ENCODE measurements at places on chromosomes 6 and 20. TPM values are rescaled to one million over a fixed set of nuclear protein-coding genes. Genes with fewer than 3 reads are reported as not detected.

DNA sequence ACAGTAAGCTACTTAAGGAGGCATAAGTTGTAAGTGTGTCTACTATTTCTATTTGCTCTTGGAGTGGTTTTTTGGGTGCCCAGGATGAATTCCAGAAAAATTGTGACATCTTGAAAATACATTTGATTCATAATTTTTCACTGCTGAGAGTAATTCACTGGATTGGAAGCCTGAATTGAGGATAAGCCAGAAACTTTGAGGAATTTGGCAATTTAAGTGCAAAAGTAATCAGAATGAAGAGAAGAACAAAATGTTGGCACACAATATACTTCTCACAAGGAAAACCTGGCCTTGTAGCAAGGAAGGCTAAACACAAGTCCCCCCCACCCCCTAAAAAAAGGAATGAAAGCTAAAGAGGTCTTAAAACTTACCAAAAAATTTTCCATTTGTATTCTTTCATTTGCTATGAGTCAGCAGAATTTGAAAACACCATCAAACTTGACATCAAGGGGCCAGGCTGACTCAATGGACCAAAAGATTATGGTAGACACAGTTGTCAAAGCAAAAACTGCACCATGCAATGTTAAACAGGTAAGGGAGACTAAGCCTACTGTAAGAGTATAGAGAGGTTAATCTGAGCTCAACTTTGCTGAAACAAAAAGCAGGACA, 840.0 kb downstream of the FRK start:
- no peak overlapping the region for H3K4me3 ChIP-seq
- no peak overlapping the region for H3K27ac ChIP-seq
- DNase-seq: no peak
- H3K36me3 ChIP-seq: no peaks in the 10 kb centered on the region
- no peaks in the 10 kb centered on the region for H3K27me3 ChIP-seq

Gene PAX1
- under 0.01 TPM for total RNA-seq

GRCh38 chr6:151488226-151488625, 5.6 kb upstream of the CCDC170 start:
- H3K27me3 ChIP-seq: no peaks in the 10 kb centered on the region
- no peak overlapping the region for H3K4me3 ChIP-seq
- no peak overlapping the region for H3K27ac ChIP-seq
- peaks cover under 1% of the 10 kb centered on the region for H3K4me1 ChIP-seq

GRCh38 chr6:6717953-6718352, 129.4 kb downstream of the LY86 start:
- H3K36me3 ChIP-seq: no peaks in the 10 kb centered on the region
- no peaks in the 10 kb centered on the region for H3K4me1 ChIP-seq

Gene SNAP25
- total RNA-seq: 19.3 TPM

DNA sequence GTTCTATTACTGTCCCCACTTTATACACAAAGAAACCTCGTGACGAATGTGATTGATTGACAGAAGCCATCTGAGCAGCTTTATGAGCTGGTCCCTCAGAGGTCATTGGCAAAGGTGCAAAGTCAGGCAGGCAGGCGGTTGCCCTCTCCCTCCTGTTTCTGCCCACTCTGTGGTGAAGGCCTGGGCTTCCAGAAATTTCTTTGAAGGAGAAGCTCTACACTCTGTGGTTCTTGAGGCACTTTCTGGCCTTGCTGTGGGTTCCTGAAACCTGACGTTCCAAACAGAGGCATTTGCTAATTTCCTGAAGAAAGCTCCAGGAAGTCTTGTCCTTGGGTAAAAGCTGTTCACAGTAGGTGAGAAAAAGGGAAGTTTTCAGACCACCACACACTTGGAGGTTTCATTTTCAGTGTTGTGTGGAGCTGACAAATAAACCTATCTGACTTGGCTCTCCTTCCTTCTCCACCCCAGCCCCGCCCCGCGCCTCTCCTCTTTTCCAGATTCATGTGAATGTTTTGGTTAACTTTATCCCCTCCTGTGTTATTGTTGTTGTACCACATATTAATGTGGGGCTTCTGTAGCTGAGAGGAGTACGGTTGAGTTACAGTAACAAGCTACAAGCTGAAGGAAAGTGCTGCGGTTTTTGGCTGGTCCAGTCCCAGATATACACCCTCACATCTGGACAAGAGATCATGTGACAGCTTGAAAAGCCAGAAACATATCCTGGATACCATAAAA, 274.1 kb downstream of the CLIC5 start:
- H3K36me3 ChIP-seq: no peaks in the 10 kb centered on the region
- H3K27ac ChIP-seq: peak overlapping the region; percentile 26
- H3K27me3 ChIP-seq: no peaks in the 10 kb centered on the region

GRCh38 chr6:36626636-36627035, 32.5 kb downstream of the SRSF3 start:
- H3K36me3 ChIP-seq: no peaks in the 10 kb centered on the region
- no peak overlapping the region for H3K27ac ChIP-seq
- H3K27me3 ChIP-seq: no peaks in the 10 kb centered on the region
- peak; percentile 14 for DNase-seq

Gene TDP2
- 67.6 TPM for total RNA-seq

Gene TRERF1
- 4.6 TPM for total RNA-seq

- H3K27me3 ChIP-seq: no peaks in the 10 kb centered on the region
- no peak overlapping the region for H3K27ac ChIP-seq
- H3K4me3 ChIP-seq: no peak overlapping the region
- H3K36me3 ChIP-seq: no peaks in the 10 kb centered on the region
- no peak for DNase-seq
Measured at GRCh38 chr20:53428996-53429395, 164.6 kb downstream of the ZNF217 start.

GRCh38 chr6:138485005-138485545, 14.2 kb downstream of the NHSL1 start:
- H3K4me3 ChIP-seq: no peak overlapping the region
- H3K4me1 ChIP-seq: peaks cover 9% of the 10 kb centered on the region
- no peak overlapping the region for H3K27ac ChIP-seq
- H3K36me3 ChIP-seq: no peaks in the 10 kb centered on the region

GRCh38 chr6:109877028-109878004, 100.8 kb upstream of the GPR6 start:
- H3K27me3 ChIP-seq: no peaks in the 10 kb centered on the region
- DNase-seq: peak; percentile 14
- H3K36me3 ChIP-seq: no peaks in the 10 kb centered on the region
- H3K4me1 ChIP-seq: no peaks in the 10 kb centered on the region

Gene BRD2
- total RNA-seq: 116 TPM

GRCh38 chr6:74967821-74968220, 238.0 kb downstream of the COL12A1 start:
- no peaks in the 10 kb centered on the region for H3K27me3 ChIP-seq
- H3K4me3 ChIP-seq: no peak overlapping the region
- peaks cover 6% of the 10 kb centered on the region for H3K4me1 ChIP-seq
- H3K36me3 ChIP-seq: no peaks in the 10 kb centered on the region

- H3K36me3 ChIP-seq: no peaks in the 10 kb centered on the region
- no peak for DNase-seq
- no peak overlapping the region for H3K4me3 ChIP-seq
- H3K27ac ChIP-seq: no peak overlapping the region
- H3K4me1 ChIP-seq: no peaks in the 10 kb centered on the region
Measured at GRCh38 chr20:13683833-13684232, 45.1 kb upstream of the TASP1 start.

DNA sequence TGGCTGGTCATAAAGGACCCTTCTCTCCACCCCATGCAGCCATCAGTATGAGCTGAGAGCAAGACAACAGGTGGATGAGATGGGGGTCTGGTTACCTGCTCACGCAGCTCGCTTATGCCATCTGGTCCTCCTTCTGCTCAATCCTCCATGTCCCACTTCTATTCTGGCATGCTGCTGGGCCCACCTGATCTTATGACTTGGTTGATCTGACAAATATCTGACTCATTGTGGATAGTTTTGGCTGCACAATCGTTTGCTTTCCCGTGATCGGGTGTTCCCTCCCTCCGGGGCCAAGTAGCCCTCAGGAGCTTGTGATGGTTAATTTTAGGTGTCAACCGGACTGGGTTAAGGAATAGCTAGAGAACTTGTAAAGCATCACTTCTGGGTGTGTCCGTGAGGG, 26.6 kb upstream of the ELMO2 start:
- no peaks in the 10 kb centered on the region for H3K27me3 ChIP-seq
- H3K4me3 ChIP-seq: no peak overlapping the region
- no peaks in the 10 kb centered on the region for H3K36me3 ChIP-seq
- no peaks in the 10 kb centered on the region for H3K4me1 ChIP-seq
- no peak overlapping the region for H3K27ac ChIP-seq
- no peak for DNase-seq

GRCh38 chr6:72826037-72826436, 204.2 kb downstream of the KCNQ5 start:
- H3K36me3 ChIP-seq: no peaks in the 10 kb centered on the region
- H3K27me3 ChIP-seq: no peaks in the 10 kb centered on the region

GRCh38 chr20:1150218-1150617, 31.8 kb downstream of the PSMF1 start:
- H3K27me3 ChIP-seq: no peaks in the 10 kb centered on the region
- H3K36me3 ChIP-seq: peaks cover 13% of the 10 kb centered on the region
- no peak overlapping the region for H3K27ac ChIP-seq
- H3K4me1 ChIP-seq: no peaks in the 10 kb centered on the region
- no peak overlapping the region for H3K4me3 ChIP-seq

DNA sequence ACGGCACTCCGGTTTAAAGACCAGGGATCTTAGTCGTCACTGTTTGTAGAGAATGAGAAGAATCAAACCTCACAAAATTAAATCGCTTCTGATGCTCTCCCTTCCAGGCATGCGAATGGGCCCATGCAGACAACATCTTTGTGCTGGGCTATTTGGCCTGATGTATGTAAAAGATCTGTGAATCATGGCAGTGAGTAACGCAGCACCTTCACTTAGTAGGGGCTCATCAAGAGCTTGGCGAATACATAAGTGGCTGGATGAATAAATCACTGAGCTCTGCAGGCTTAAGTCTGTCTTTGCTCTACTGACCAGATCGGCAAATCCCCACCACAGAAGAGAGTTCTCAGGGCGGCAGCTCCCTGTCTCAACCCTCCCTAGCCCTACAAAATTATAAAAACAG, 44.8 kb upstream of the AFDN start:
- H3K36me3 ChIP-seq: no peaks in the 10 kb centered on the region
- no peaks in the 10 kb centered on the region for H3K4me1 ChIP-seq
- H3K27me3 ChIP-seq: no peaks in the 10 kb centered on the region
- H3K4me3 ChIP-seq: no peak overlapping the region

DNA sequence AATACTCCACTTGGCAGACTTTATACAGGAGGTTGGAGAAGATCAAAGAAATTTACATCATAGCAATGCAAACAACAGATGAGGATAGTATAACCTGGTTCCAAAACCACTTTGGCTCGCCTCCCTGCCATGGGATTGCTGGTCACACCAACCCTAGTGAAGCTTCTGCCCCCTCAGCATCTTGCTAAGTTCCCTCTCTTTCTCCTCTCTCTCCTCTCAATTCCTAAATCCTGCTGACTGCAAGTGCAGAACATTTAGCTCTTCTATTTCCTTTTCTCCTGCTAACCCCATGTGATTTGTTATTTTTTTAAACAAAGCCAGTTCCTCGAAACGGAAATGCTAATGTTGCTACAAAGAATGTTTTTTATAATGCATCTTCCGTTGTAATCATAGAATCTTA, 50.3 kb upstream of the LY86 start:
- H3K4me3 ChIP-seq: no peak overlapping the region
- no peaks in the 10 kb centered on the region for H3K4me1 ChIP-seq
- H3K27me3 ChIP-seq: no peaks in the 10 kb centered on the region
- H3K36me3 ChIP-seq: no peaks in the 10 kb centered on the region
- peak overlapping the region; percentile 49 for H3K27ac ChIP-seq
- no peak for DNase-seq

GRCh38 chr6:53765270-53765669, 29.5 kb upstream of the LRRC1 start:
- H3K27ac ChIP-seq: no peak overlapping the region
- DNase-seq: no peak
- H3K4me3 ChIP-seq: no peak overlapping the region
- no peaks in the 10 kb centered on the region for H3K36me3 ChIP-seq
- no peaks in the 10 kb centered on the region for H3K27me3 ChIP-seq
- no peaks in the 10 kb centered on the region for H3K4me1 ChIP-seq

Gene ULBP1
- not detected for total RNA-seq

DNA sequence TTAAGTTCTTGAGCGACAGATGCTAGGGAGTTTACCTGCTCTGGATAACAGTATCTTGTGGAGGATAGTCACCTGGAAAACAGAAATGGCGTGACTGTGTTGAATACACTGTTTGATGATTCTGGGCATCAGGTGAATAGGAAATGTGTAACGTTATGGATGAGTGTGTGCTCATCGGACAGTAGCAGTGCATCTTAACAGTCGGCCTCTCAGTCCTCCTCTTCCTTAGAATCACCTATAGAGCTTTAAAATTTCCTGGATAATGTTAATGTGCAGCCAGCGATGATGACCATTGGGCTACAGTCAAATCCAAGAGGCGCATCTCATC, 217.7 kb downstream of the OR2B2 start:
- H3K27me3 ChIP-seq: no peaks in the 10 kb centered on the region
- H3K4me1 ChIP-seq: no peaks in the 10 kb centered on the region
- no peak overlapping the region for H3K27ac ChIP-seq
- peak overlapping the region; percentile 36 for H3K4me3 ChIP-seq
- no peak for DNase-seq
- H3K36me3 ChIP-seq: no peaks in the 10 kb centered on the region

GRCh38 chr6:56953597-56954402, 1.1 kb upstream of the BEND6 start:
- no peak for DNase-seq
- H3K27me3 ChIP-seq: no peaks in the 10 kb centered on the region
- no peaks in the 10 kb centered on the region for H3K36me3 ChIP-seq
- H3K4me3 ChIP-seq: peak overlapping the region; percentile 71
- H3K4me1 ChIP-seq: peaks cover 19% of the 10 kb centered on the region

Gene FAM184A
- 5.3 TPM for total RNA-seq

- H3K4me1 ChIP-seq: no peaks in the 10 kb centered on the region
- DNase-seq: no peak
- peaks cover 5% of the 10 kb centered on the region for H3K27me3 ChIP-seq
- H3K4me3 ChIP-seq: no peak overlapping the region
- H3K36me3 ChIP-seq: no peaks in the 10 kb centered on the region
Measured at GRCh38 chr20:44738813-44739477, 6.7 kb upstream of the KCNK15 start.

DNA sequence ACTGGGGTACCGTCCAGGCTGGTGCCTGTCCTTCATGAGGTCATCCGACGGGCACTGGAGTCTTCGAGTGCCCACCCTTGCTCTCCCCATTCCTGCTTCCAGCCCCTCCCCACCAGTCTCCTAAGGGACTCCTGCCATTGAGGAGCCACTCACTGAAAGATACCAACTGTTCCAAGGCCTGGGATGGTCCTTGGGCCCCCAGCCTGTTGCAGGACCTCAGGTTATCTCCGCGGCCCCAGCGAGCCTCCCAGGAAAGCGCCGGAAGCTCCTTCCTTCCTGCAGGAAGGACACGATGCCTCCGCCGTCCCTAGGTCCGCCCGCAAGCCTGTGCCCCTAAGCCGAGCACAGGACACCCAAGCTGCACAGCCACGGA, 1.2 kb downstream of the NKAIN4 start:
- H3K4me1 ChIP-seq: peaks cover 17% of the 10 kb centered on the region
- H3K36me3 ChIP-seq: no peaks in the 10 kb centered on the region
- peak overlapping the region; percentile 43 for H3K4me3 ChIP-seq
- no peak for DNase-seq

Gene IMPG1
- total RNA-seq: not detected

- no peak for DNase-seq
- H3K4me1 ChIP-seq: peaks cover 39% of the 10 kb centered on the region
- peak overlapping the region; percentile 60 for H3K27ac ChIP-seq
- no peak overlapping the region for H3K4me3 ChIP-seq
- H3K36me3 ChIP-seq: no peaks in the 10 kb centered on the region
Measured at GRCh38 chr6:53043581-53043980, 21.6 kb upstream of the FBXO9 start.

Data from sigmoid colon (tissue), 7 donors.